ENCODE measurements at places on chromosomes 13 and 19.

DNA sequence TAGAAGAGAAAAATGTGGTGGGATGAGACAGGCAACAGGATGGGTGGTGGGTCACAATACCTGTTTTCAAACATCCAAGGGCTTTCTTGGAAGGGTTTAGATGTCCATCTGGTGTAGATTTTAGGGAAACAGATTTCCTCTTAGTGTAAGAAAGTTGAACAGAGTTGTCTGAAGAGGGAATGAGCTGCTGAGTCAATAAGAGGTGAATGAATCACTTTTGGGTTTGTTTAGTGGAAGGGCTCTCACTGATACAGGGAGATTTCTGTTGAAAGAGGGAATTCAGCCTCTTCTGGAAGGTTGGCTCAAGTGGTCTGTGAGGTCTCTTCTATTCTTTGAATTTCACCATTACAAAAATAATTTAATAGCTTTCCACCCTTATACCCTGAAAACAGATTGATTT lies 54.6 kb downstream of the LACC1 start:
- DNase-seq, result no peak

DNA sequence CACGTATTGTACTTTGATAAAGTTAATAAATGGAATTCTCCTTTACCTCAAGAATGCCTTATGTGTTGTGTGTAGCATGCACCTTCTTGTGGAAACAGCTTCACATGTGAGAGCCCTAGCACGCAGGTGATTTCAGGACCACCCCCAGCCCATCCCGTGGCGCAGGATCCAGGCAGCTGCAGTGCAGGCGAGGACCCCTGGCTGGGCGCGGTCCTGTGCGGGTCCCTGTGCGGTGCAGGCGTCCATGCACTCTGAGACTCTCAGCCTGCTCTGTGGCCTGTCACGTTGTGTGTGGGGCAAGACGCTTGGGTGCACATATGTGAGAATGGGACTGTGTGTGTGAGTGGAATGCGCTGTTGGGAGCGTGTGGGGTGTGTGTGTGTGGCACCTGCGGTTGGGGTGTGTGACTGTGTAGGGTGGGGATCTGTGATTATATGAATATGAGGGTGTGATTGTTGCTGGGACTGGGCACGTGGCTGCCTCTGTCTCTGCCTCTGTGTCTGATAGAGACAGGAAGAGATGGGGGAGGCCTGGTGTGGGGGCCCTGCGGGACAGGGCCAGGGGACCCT lies 30.8 kb downstream of the WTIP start:
- DNase-seq, result no peak

DNA sequence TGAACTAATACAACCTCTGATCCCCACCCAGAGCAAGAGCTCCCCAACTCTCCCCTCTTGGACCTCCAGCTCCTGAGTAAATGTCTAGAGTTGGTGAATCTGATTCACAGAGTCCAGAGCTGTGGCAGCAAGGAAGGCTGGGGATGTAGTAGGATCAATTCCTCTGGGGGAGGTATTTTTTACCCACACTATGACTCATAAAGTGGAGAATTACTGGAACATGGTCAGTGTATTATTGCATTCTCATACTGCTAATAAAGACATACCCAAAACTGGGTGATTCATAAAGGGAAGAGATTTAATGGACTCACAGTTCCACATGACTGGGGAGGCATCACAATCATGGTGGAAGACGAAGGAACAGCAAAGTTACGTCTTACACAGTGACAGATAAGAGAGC lies 496.7 kb downstream of the EFNB2 start:
- no peak for DNase-seq

DNA sequence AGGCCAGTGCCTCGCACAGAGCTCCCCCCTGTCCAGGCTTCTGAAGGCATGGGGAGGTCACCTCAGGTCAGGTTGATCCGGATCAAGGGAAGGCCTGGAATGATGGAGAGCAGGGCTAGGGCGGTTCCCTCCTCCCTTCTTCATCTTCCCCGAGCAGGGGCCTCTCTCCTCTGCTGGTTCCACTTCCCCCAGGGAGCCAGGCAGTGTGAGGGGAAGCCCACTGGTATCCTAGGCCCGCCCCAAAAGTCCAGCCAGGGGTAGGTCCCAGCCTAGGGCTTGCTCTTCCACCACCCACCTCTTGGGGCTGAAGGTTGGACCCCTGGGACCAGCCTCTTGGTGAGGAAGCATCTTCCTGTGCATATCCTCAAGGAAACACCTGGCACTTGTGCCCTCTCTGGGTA lies 16.4 kb upstream of the PRR19 start:
- DNase-seq, result no peak

DNA sequence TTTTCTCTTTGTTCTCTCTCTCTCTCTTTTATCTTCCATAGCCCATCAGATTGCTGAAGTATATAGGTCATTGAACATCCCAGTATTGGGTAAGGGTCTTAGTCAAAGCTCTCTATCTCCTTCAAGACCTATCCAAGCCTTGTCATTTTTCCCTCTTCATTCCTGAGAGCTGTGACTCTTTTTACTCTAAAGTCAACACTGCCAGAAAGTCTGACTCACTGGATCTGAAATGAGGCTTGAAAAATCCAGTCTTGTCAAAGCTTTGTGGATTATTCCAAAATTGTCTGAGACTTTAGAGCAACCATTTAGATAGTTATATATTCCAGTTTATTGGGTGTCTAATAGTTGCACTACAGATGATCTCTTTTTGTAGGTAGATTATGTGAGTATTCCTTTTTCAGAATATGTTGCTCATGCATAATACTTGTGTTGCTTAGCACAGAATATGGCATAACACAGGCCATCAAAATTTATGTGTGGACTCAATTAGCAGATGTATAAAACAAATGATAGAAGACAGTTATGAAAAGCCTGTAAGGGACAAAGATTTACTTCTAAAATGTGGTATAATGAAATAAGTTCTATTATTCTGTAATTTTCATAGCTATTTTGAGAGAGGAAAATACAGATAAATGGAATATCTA lies 389.3 kb upstream of the PCDH9 start:
- DNase-seq, result no peak

DNA sequence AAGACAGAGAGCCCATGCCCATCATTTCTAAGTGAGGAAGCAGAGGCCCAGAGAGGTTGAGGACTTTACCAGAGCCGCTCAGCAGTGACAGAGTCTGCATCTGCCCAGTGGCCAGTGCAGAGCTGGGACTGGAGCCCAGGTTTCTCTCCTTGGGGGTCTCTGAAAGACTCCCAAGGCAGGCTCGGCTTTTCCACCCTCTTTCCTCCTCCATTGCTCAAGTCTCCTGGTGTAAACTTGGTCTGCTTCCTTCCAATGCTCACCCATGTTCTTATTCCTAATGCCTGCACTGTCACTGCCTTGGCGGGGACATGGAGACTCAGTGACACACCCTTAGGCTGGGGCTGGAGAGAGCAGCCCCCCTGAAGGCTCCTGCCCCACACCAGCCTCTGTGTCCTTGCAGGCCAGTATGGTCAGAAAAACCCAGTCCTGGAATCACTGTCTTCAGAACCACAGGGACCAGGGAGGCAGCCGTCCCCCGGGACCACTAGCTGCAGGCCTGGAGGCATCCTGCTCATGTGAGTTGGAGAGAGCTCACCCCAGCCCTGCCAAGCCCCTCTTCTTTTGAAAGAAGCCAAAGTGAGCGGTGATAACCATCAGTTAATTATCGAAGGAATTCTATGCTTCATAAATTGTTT lies 211.0 kb upstream of the ZNF536 start:
- no peak for DNase-seq

DNA sequence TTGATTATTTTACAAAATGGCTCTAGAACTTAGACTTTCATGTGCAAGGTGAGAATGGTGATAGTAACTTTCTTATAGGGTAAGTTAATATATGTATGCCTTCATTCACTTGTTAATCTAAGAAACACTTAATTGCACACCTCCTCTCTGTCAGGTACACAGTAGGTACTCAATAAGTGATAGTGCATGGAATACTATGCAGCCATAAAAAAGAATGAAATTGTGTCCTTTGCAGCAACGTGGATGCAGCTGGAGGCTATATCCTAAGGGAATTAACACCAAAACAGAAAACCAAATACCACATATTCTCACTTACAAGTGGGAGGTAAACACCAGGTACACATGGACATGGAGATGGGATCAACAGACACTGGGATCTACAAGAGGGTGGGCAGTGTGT lies 17.6 kb upstream of the VSTM2B start:
- no peak for DNase-seq

- no peak for DNase-seq
Observed at GRCh38 chr13:23766283-23766682, 122.9 kb downstream of the MIPEP start.

GRCh38 chr13:98707281-98707999 lies 45.0 kb downstream of the SLC15A1 start:
- no peak for DNase-seq

- no peak for DNase-seq
Observed at GRCh38 chr13:30870049-30870884, 35.8 kb upstream of the MEDAG start.

DNA sequence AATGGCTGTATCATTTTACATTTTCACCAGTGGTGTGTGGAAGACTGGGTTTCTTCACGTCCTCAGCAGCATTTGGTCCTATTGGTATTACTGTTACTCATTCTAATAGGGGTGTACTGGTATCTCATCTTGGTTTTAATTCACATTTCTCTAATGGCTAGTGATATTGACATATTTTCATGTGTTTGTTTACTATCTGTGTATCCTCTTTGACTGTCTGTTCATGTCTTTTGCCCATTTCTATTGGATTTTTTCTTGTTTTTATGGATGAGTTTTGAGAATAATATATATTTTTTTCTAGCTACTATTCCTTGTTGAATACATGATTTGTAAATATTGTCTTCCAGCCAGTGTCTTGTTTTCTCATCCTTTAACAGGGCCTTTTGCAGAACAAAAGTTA lies 13.8 kb downstream of the IFNL2 start:
- no peak for DNase-seq

DNA sequence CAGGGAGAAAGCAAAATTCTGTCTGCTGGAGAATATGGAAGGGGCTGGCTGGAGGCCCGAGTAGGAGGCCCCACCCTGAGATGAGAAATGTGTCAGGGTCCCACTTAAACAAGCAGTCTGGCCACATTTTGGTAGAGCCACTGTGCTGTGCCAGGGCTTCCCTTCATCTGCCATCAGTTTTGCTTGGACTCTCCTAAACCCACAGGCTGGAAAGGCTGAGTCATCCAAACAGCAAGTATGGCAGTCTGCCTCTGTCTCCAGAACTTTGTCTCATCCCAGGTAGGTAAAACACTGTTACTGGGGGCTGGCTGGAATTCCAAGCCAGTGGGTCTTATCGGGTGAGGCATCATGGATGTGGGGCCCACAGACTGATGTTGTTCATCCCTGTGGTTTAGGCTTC lies 1390.6 kb downstream of the UQCRFS1 start:
- no peak for DNase-seq

GRCh38 chr13:112260108-112261055 lies 115.8 kb upstream of the SPACA7 start:
- DNase-seq, result no peak

DNA sequence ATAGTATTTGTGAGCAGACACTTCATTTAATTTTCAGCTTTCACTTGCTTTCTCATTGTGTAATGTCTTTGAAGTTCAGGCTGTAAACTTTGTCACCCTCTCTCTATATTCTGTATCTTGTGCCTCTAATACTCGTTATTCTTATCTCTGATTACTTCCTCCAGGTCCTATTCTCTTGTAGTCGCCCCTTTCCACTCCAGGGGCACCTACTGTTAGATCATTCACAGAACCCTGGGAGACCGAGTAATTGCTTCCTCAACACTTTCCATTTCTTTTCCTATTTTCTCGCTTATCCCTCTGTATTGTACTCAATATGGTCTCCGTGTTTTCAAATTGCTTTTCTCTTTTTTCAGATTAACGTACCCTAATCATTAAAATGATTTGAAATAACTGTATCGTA lies 93.9 kb upstream of the TDRD3 start:
- no peak for DNase-seq

DNA sequence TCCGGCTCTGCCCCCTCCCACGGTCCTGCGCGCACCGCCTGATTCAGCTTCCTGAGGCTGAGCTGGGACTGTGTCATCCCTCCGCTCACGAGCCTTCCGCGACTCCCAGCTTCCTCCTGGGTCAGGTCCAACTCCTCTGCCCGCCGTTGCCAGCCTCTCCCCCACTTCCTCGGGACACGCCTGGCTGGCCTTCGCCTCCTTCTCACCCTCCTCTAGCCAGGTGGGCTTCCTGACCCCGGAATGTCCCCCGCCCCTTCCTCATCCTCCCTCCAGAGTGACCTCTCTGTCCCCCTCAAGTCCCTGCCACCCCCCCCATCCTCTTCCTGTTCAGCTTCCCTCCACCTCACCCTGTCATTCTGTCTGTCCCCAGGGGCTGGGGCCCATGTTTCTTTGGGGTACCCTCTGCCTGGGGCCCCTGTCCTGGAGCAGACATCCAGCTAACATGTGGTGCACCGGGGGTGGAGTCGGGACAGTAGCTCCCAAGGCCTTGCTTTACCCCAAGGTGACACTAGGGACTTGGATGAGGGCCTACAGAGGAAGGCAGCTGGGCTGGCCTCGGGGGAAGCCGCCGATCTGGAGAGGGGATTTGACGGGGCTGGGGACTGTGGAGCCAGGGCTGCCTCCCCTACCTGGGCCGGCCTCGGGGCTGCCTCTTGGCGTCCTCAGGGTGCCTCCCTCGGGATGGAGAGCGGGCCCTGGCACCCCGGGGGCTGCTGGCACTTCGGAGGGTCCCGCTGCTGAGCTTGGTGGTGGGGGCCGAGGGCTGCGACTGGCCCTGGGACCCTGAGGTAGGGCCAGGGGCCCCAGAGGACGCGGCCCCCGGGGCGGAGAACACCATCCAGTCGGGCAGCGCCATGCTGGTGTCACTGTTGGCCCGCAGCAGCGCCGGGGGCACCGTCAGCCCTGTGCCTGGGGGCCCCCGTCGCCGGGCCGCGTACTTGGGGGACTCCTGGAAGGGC lies 16.5 kb downstream of the SHANK1 start:
- DNase-seq, result no peak

DNA sequence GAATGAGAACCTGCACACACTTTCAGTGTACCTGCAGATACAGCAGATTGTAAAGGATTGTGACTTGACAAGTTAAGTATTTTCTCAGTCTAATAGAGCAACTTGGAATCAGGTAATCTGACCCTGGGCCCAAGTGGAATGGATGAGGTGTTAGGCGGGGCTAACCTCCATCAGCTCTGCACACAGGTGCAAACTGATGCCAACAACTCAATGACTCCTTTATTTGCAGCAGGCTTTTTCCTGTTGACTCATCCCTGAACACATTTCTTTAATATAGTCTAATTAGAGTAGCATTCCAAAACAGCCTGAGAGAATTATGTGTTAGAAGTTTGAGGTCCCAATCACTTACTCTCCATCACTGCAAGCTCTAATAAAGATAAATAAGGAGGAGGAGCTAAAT lies 48.8 kb downstream of the TPT1 start:
- DNase-seq, result no peak

- DNase-seq, result no peak
Observed at GRCh38 chr13:64540468-64540867, 2689.7 kb downstream of the PCDH9 start.

GRCh38 chr13:101267656-101268055 lies 148.7 kb downstream of the NALCN start:
- no peak for DNase-seq

GRCh38 chr13:98512774-98513665 lies 63.9 kb downstream of the STK24 start:
- DNase-seq, result no peak

- DNase-seq, result no peak
Observed at GRCh38 chr13:44307844-44308243, 65.8 kb upstream of the SERP2 start.

All from cortex of kidney (tissue), 1 donor.